ENCODE measurements at places on chromosomes 7 and 10.

DNA sequence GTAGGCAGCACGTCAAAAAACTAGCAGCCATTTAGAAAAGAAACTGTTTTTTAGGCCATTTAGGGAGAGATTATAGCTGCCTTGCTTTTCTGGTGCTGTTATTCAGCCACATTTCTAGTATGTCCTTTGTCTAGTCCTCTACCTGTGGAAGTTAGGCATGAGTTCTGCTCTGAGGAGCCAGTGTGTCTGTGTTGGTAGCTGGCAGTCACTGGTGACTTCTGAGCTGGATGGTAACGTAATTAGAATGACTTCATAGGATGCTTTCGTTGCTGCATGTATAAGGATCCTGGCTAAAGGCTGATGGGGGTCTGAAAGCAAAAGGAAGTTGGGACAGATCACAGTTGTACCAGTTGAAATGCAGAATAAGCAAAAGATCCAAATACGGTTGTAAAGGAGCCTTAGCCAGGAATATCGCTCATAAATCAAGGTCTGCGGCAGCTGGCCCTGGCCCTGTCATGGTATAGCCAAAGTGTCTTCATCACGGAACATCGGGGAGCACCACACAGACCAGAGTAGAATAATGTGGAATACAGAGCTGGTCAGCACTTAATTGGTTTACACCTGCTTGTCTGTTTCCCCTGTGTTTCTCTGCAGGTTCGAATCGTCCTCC is 226.7 kb downstream of the EXOC4 start:
- no peak for DNase-seq

DNA sequence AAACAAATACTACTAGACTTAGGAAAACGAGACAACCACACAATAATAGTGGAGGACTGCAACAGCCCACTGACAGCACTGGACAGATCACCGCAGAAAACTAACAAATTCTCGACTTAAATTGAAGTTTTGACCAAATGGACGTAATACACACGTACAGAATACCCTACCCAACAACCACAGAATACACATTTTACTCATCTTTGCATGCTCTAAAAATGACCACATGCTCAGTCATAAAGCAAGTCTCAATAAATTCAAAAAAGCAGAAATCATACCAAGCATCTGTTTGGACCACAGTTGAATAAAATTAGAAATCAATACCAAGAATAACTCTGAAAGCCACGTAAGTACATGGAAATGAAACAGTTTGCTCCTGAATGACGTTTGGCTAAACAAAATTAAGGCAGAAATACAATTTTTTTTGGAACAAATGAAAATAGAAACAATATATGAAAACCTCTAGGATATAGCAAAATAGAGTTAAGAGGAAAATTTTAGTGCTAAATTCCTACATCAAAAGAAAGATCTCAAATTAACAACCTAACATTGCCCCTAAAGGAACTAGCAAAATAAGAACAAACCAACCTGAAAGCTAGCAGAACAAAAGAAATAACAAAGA is 30.6 kb downstream of the MAPK8 start:
- DNase-seq, result no peak

- DNase-seq, result no peak
Measured at GRCh38 chr7:51027106-51027934, 244.6 kb upstream of the GRB10 start.

DNA sequence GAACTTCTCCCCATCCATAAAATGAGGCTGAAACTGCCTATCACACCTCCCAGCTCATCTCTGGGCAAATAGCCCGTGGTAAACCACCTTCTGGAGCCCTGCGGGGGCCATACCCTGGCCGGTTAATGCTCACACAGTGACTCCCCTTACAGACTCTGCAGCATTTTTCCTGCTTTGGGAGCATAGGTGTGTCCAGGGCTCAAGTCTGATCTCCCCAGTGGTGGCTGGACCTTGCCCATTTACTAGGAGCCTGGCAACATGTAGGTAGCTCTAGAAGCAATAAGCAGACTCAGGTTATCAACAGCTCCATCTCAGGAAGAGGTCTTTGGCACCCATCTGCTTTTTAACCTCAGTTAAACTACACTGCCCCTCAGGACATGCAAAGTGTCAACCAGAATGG is 5.5 kb upstream of the CDHR1 start:
- DNase-seq, result no peak
